ENCODE measurements at places on chromosomes 16 and 17.

DNA sequence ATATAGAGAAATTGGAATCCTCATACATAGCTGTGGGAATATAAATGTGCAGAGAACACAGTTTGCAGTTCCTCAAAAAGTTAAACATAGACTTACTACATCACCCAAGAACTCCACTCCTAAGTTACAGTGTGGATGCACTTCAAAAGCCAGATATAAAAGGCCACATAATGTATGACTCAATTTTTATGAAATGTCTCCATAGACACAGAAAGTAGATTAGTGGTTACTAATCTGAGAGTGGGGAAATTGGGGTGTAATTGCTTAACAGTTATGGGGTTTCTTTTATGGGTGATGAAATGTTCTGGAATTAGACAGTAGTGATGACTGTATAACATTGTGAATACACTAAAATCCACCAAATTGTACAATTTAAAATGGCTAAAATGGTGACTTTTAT, 60.9 kb downstream of the CACNG1 start:
- DNase-seq: no peak

- no peak for DNase-seq
Observed at GRCh38 chr17:45440161-45440778, 7.6 kb upstream of the ARHGAP27 start.

GRCh38 chr17:19533036-19533717, 477 bp upstream of the SLC47A1 start:
- DNase-seq: no peak

DNA sequence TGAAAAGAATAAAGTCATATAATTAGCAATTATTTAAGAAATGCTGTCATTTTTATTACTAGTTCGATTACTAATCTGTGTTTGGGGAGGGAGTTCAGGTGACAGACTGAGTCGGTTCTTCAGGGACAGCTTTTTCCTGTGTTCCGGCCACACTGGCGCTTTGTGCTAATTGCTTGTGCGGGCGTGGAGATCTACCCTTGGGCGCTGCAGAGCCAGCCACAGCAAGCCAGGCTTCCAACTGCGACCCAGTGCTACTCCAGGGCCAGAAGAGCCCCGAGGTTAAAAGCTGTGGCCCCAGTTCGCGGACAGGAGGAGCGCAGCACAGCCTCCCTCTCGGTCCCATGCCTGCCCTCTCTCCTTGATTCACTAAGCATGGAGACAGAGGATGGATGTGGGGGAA, 6.5 kb upstream of the OR2C1 start:
- no peak for DNase-seq

GRCh38 chr16:86127366-86127765, 228.4 kb downstream of the IRF8 start:
- no peak for DNase-seq

- no peak for DNase-seq
Observed at GRCh38 chr16:10616419-10616755, 36.0 kb upstream of the EMP2 start.

DNA sequence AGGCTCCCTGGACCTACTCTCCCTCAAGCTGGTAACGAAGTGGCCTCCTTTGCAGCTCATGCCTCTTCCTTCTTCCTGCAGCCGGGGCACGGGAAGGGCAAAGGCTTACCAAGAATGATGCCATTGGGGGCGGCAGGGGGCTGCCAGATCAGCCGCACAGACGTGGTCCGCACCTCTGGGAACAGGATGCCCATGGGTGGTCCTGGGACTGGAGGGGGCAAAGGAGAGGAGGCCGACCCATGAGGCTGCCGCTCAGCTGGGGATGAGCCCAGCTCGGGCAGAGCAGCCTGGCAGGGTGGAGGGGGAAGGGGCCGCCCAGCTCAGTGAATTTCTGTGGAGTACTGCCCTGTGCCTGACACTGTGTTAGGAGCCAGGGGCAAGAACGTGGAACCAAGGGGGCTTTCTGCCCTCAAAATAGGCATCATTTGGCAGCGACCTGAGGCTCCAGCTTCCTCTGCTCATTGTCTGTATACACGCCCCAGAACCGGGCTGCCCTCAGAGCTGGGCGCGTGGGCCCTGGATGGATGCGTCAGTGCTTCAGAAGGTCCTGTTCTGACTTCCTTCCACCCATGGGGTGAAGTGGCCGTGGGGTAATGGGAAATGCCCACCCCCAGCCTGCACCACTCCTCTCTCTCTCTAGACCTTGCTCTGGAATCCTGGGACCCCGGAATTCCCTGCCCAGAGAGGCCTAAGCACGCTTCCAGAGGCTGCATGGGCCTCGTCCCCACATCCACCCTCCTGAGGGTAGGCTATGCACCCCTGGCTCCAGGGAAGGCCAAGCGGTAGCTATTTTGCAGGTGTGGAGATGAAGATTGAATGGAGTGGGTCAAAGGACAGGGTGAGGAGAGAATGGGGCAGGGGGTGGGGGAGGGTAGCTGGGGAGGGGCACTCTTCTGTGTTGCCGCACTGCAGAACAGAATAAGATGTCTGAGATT, 79.8 kb upstream of the CDC42EP4 start:
- no peak for DNase-seq

DNA sequence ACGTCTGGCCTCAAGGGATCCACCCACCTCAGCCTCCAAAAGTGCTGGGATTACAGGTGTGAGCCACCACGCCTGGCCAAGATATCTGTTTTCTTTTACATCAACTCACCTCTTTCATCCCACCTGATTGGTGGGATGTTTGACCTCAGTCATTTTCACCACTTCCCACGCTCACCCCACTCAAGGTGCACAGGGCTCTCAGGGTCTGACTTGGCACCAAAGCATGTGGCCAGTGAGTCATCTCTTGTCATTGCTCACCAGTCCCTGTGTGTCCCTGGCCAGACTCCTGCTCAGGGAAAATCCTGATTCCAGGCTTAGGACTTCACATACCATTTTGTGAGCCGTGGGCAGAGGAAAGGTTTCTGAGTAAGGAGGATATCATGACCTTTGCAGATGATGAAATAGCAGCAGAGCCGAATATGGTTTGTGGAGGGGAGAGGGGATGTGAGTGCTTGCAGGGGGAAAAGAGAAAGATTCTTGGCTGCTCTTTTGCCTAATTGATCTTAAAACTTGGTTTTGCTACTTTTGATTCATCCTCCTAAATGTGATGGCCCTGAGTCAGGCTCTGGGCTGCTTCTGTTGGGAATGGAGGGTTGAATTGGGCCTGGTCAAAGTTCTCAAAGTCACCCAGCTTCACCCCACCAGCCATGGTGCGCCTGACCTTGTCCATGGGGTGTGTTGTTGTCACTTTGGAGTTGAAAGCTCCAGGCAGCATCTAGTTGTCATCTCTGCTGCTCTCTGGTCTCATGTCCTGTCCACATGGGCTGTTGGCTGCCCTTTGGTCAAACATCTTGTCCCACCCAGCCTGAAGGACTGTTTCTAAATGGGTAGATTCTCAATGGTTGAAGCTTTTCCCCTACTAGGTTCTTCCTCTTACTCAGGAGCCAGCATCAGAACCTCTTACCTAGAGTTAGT, 6.0 kb upstream of the KCNH6 start:
- DNase-seq: no peak

- DNase-seq: no peak
Observed at GRCh38 chr17:73248532-73248931, 13.1 kb downstream of the CPSF4L start.

- no peak for DNase-seq
Observed at GRCh38 chr16:9258423-9259051, 167.1 kb downstream of the HAPSTR1 start.

GRCh38 chr17:59002126-59002525, 104.6 kb downstream of the TRIM37 start:
- no peak for DNase-seq

DNA sequence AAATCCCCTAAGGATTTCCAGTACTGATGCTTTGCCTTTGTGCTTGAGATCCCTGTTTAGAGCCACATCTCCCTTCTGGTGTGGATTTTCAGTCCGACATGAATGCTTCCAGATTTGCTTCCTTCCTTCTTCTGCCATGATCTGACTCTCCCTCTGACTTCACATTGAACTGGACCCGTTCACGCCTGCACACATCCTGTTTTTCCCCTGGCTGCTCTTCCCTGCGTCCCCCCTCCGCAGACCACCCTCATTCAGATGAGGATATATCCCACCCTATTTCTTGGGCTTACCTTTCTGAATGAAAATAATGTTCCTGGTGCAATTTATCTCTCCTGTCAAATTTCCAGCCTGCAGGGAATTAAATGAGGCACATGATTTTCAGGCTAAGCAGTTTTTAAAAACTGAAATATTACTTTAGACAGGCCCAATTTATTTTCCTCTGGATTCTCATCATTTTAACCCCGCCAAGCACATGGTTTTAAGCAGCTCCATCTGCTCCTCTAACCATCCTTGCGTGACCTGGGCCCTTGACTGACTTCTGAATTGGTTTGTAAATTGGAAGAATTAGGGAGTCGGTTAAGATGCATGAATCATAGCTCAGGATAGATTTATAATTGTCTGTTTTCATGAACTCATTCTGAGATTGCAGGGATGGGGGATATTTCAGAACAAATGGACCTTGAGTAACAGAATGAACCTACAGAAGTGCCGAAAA, 59.2 kb downstream of the BMERB1 start:
- DNase-seq: no peak

GRCh38 chr17:45162025-45162687, 481 bp downstream of the HEXIM2 start:
- no peak for DNase-seq

GRCh38 chr17:7834542-7834956, 532 bp downstream of the KDM6B start:
- peak; percentile 75 for DNase-seq
